EL (cell line): ENCODE measurements at places on chromosomes 3 and 15.

GRCh38 chr3:37852097-37852496 lies 9.6 kb upstream of the CTDSPL start:
- DNase-seq: peak; percentile 27

DNA sequence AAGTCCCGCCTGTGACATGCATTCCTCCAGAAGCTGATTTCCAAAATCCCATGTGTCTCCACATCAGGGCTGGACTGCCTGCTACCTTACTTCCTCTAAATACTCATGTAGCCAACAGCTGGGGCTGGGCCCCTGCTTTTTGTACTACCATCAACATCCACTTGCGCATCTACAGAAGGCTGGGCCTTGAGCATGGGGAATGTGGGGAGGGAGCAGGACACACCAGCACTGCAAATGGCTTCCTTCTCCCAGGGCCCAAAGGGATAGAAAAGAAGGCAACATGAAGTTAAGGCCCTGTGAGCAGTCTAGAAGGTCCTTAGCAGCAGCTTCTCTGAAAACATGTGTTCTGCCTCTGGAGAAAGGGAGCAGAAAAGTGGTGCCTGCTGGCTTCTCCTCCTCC lies 27.2 kb downstream of the MKRN2 start:
- no peak for DNase-seq

- no peak for DNase-seq
These were observed 1.9 kb upstream of the ICE2 start for GRCh38 chr15:60480888-60481287.

DNA sequence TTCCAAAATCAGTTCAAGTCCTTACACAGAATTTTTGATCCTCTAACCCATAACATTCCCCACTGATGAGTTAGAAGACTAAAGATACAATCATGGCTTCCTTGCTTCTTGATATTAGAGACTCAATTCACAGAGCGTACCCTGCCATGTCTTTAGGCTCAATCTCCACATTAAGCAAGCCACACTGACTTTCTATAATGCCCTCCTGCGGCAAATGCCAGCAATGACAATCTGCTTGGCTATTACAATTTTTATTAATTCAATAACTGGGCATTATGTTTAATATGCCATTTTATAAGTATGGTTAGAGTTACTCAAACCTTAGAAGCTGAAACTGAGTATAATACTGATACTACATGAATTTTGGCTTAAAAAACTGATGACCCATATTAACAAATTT lies 479.7 kb upstream of the NR2F2 start:
- DNase-seq: no peak

GRCh38 chr3:124674336-124674735 lies 55.9 kb upstream of the UMPS start:
- no peak for DNase-seq

- DNase-seq: no peak
These were observed 2.0 kb upstream of the TNIK start for GRCh38 chr3:171462224-171462623.

- no peak for DNase-seq
These were observed 118.8 kb upstream of the DAZL start for GRCh38 chr3:16723978-16724377.

DNA sequence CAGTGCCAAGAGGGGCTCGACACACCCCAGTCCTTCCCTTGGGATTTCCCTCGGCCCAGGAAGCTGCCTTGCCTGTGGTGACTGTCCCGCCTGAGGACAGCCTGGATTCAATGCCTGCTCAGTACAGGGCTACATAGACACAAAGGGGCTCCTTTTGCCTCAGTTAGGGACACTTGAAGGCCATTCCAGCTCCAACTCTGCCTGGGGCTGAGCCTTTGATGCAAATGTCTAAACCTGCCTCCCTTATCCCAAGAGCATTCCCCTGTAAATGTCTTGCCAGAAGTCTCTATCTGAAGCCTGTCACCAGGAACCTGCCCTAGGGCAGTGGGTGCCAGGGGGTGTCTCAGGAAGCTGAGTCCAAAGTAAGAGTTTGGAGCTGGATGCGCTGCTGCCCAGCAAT lies 19.3 kb upstream of the LYSMD4 start:
- DNase-seq: no peak

DNA sequence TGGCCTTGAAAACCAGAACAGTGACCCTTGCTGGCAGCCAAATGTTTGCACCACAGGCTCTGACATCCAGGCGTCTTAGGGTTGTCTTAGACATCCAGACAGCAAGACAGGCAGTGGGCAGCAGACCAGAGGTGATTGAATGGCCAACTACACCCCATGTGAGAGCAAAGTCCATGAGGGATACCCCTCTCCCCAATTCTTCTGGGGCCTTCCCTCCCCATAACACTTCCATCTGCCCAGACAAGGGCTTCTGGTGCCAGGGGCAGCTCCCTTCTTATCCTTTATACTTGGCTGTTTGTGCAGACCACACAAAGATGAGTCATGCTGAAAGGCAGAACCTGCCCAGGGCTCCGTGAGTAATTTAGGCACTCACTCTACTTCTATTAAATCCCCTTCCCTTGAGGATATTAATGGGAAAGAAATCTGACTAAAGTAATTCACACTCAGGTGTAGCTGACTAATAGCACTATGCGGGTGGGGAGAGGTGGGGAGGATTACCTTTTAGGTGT lies 257.9 kb downstream of the UACA start:
- DNase-seq: peak; percentile 85

- no peak for DNase-seq
These were observed 7.8 kb downstream of the DUOX2 start for GRCh38 chr15:45106002-45106790.

GRCh38 chr3:15982667-15983196 lies 185.0 kb upstream of the ANKRD28 start:
- peak; percentile 99 for DNase-seq

GRCh38 chr3:66372681-66373350 lies 128.0 kb downstream of the LRIG1 start:
- DNase-seq: peak; percentile 34

GRCh38 chr3:30667280-30667651 lies 60.9 kb downstream of the TGFBR2 start:
- no peak for DNase-seq

DNA sequence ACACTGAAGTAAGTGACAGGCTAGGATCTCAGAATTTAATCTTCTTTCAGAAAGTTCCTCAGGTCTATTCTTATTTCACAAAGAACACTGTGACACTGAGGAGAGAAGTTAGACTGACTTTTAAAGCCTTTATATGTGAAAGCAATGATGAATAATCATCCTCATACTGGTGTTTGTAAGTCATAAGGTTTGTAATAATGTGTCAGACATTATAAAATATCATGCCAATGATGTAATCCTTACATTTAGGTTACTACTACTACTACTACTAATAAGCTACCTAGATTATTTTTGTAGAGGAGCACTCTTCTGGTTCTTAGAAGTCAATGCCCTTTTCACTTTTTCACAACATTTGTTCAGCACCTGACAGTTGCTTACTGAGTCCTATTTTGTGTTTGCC lies 33.4 kb downstream of the FANCD2OS start:
- peak; percentile 11 for DNase-seq

DNA sequence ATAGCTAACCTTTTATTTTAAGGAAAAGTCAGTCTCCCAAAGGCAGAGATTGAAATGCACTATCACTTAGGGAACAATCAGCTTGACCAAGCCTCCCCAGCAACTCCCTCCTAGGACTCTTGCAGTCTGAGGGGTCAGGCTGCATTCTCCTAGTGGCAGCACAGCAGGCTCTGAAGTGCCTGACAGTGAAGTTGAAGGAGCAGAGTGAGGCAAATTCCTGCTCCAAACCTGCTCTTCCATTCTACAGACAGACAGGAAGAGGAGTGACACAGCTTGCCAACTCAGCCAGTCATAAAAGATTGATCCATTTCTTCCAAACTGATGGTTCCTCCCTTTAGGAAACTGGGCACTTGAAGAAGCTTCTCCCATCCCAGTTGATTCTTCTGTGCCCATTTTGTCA lies 43.9 kb upstream of the SMAD3 start:
- peak; percentile 27 for DNase-seq

GRCh38 chr15:53569751-53570480 lies 189.5 kb downstream of the WDR72 start:
- DNase-seq: no peak

DNA sequence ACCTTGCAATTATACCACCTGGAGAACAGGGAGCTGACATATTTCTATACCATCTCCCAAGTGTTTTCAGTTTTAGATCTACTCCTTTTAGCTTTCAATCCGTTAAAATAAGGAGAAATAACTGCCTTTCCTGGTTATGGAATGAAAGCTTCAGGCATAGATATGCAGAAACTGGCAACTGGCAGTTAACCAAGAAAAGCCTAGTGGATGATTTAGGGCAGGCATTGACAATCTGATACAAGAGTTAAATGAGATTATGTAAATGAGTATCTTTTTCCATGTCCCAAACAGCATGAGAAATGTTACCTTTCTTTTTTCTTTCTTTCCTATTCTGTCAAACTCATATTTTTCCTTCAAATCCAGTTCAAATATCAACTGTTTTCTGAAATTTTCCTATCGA lies 689.1 kb upstream of the DPPA4 start:
- DNase-seq: peak; percentile 7

DNA sequence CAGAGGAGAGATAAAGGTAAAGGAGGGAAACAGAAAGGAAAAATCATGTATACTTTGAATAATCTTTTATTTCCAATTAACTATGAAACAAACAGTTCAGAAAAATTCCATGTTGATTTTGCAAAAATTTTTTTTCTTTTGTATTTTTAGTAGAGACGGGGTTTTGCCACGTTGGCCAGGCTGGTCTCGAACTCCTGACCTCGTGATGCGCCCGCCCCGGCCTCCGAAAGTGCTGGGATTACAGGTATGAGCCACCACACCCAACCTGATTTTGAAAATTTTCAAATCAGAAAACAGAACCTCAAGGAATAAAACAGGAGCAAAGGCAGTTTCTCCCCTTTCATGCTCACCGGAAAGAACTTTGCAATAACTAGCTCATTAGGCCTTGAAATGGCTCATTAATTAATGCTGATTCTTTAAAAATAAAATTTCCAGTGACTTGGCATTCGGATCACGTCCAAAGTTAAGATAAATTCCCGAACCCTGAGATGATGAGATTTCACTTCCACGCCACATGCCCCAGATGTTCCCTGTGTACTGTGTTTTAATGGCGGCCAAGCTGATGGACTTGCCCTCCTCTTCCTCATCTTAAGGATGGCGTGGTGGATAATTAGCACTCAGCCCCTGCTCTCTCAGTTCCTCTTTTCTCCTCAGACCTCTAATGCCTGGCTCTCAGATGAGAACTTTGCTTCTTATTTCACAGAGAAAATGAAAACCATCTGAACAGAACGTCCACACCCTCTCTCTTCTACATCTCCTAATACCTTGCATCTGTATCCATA lies 10.8 kb downstream of the BCL2L10 start:
- no peak for DNase-seq

GRCh38 chr3:73592154-73593144 lies 32.3 kb downstream of the PDZRN3 start:
- no peak for DNase-seq
